ENCODE measurements at places on chromosomes 5 and 9. TPM values are rescaled to one million over a fixed set of nuclear protein-coding genes. Genes with fewer than 3 reads are reported as not detected.

DND1 gene
- total RNA-seq: 0.84 TPM

LVRN gene
- total RNA-seq: 0.20 TPM

FGFR4 gene
- 109 TPM for total RNA-seq

SH3GL2 gene
- total RNA-seq: 3.2 TPM

LRRC14B gene
- not detected for total RNA-seq

CXCL14 gene
- 0.38 TPM for total RNA-seq

PCDHAC2 gene
- 10.0 TPM for total RNA-seq

SLC6A19 gene
- total RNA-seq: not detected

IFNE gene
- total RNA-seq: not detected

SH3TC2 gene
- total RNA-seq: 1.4 TPM

SMIM33 gene
- not detected for total RNA-seq

RAPGEF6 gene
- total RNA-seq: 27.2 TPM

SEMA6A gene
- total RNA-seq: 33.3 TPM

F2RL2 gene
- 1.2 TPM for total RNA-seq

GHR gene
- total RNA-seq: 6.6 TPM

EMB gene
- 35.3 TPM for total RNA-seq

TMEM174 gene
- not detected for total RNA-seq

TSLP gene
- 1.7 TPM for total RNA-seq

SPATA31D4 gene
- total RNA-seq: not detected

HSD17B3 gene
- total RNA-seq: 0.81 TPM

CCDC192 gene
- not detected for total RNA-seq

PRSS3 gene
- not detected for total RNA-seq

SOX30 gene
- total RNA-seq: 0.12 TPM

MYO10 gene
- 67.0 TPM for total RNA-seq

SARDH gene
- 6.8 TPM for total RNA-seq

AK6 gene
- 31.4 TPM for total RNA-seq

TAS2R1 gene
- not detected for total RNA-seq

SHOC1 gene
- total RNA-seq: not detected

SPINK13 gene
- not detected for total RNA-seq

DBH gene
- not detected for total RNA-seq

TDRD7 gene
- total RNA-seq: 18.2 TPM

LRRC19 gene
- 0.64 TPM for total RNA-seq

AHRR gene
- total RNA-seq: 11.3 TPM

ZNF169 gene
- 6.0 TPM for total RNA-seq

SLC36A2 gene
- total RNA-seq: not detected

NSG2 gene
- total RNA-seq: not detected

PIK3R1 gene
- 137 TPM for total RNA-seq

TMEFF1 gene
- 0.64 TPM for total RNA-seq

CLIC3 gene
- total RNA-seq: 80.7 TPM

CYSRT1 gene
- total RNA-seq: 0.41 TPM

ZNF484 gene
- total RNA-seq: 8.8 TPM

PGGT1B gene
- total RNA-seq: 40.0 TPM

ZDHHC11 gene
- total RNA-seq: 12.6 TPM

MUSK gene
- 3.7 TPM for total RNA-seq

SLC45A2 gene
- not detected for total RNA-seq

CTXN3 gene
- total RNA-seq: not detected

LCN9 gene
- not detected for total RNA-seq

CHSY3 gene
- total RNA-seq: 5.7 TPM

FSD1L gene
- total RNA-seq: 4.5 TPM

ACOT12 gene
- not detected for total RNA-seq

PCDHGA1 gene
- 0.46 TPM for total RNA-seq

Data from upper lobe of right lung (tissue), 1 donor.